Dermis microvascular lymphatic vessel endothelial cell (primary cell): ENCODE measurements at places on chromosomes 1 and 21. TPM values are rescaled to one million over a fixed set of nuclear protein-coding genes. Genes with fewer than 3 reads are reported as not detected.

- DNase-seq = no peak
Measured at GRCh38 chr21:39518847-39519210, 67.1 kb downstream of the SH3BGR start.

GRCh38 chr1:8059161-8059622 is 33.1 kb upstream of the ERRFI1 start:
- no peak for DNase-seq

- DNase-seq = peak; percentile 78
Measured at GRCh38 chr1:154669464-154670282, 61.7 kb upstream of the ADAR start.

DNA sequence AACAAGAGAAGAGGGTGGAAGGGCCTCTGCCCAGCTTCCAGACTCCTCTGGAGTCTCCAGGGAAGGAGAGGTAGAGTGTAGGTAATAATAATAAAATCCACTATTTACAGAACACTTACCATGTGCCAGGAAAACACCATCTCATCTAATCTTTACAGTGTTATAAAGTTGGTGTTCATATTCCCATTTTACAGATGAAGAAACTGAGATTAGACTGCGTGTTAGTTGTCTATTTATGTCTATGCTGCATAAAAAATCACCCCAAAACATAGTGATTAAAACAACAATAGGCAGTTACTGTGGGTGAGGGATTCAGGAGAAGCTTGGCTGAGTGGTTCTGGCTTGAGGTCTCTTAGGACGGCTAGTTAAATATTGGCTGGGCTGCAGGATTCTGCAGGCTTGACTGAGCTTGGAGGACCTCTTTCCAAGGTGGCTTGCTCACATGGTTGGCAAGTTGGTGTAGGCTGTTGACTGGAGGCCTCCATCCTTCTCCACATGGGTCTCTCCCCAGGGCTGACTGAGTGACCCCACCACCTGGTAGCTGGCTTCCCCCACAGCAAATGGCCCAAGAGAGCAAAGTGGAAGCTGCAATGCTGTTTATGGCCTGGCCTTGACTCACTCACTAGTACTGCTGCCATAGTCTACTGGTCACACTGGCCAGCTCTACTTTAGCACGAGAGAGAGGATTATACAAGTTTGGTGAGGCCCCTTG is 6.5 kb upstream of the ALX3 start:
- no peak for DNase-seq

Gene WNT3A
- not detected in 2 replicates for total RNA-seq

- peak; percentile 16 for DNase-seq
Measured at GRCh38 chr1:223886516-223886921, 40.8 kb upstream of the TP53BP2 start.

Gene PRAMEF33
- not detected in 2 replicates for total RNA-seq

Gene GPR3
- 0.39 and 0.51 TPM in 2 replicates for total RNA-seq

GRCh38 chr1:119898981-119899720 is 2.8 kb upstream of the ADAM30 start:
- no peak for DNase-seq

GRCh38 chr1:75643460-75643859 is 32.5 kb upstream of the SLC44A5 start:
- DNase-seq = peak; percentile 74

Gene JUN
- 43.4 and 72.7 TPM in 2 replicates for total RNA-seq

GRCh38 chr1:113320972-113321680 is 69.2 kb upstream of the MAGI3 start:
- DNase-seq = no peak
